Activated CD8-positive, alpha-beta memory T cell treated with anti-CD3 and anti-CD28 coated beads, Interleukin-2, amount 50 U/mL, for 4 hours (primary cell): ENCODE measurements at places on chromosomes 6 and 20.

- no peak for DNase-seq
These were observed 120.2 kb upstream of the MLN start for GRCh38 chr6:33923857-33924514.

GRCh38 chr6:53734473-53735299 lies 60.1 kb upstream of the LRRC1 start:
- DNase-seq: no peak

GRCh38 chr6:4593951-4594350 lies 182.3 kb upstream of the CDYL start:
- DNase-seq: no peak

DNA sequence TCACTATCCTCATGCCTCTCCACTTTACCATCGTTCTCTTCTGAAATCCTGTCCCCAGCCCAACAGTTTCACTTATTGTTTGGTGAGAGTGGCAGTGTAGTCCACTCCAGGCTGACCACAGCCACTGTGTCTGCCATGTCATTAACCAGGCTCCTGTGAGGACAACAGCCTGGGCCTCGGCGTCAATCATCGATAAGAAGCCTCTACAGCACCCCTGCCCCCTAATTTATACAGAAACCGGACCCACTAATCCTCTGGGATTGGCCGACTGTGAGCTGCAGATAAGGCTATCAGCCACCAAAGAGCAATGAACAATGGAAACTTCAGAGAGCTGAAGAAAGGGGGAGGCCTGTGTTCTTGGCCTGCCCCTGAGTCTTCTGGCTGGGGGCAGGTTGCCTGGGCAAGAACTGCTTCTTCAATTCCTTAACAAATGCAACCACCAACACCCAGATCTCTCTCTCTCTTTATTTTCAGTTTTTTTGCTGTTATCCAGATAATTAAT lies 3.4 kb downstream of the EGFL8 start:
- DNase-seq: no peak

DNA sequence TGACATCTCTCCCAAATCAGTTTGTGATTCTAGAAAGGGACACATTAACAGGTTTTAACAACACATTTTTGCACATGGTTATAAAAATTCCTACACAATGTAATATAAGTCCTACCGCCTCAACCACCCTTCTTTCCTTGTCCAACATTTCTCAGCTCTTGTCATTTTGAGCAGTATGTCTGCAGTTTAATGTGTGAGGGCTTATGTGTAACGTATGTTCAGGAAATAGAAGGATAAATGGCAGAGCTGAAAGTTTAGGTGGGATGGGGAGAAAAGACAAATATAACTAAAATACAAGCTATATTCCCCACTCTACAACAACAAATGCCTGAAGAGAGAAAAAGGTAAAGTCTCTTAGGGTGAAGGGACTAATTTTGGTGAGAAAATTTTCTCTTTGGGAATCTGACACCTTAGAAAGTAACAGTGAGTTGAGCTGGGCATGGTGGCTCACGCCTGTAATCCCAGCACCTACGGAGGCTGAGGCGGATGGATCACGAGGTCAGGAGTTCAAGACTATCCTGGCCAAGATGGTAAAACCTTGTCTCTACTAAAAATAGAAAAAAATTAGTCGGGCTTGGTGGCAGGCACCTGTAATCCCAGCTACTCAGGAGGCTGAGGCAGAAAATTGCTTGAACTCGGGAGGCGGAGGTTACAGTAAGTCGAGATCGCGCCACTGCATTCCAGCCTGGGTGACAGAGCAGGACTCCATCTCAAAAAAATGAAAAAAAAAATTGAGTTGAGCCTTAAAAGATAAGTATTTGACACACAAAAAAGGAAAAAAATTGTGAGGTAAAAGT lies 5.1 kb downstream of the PNRC1 start:
- DNase-seq: no peak

DNA sequence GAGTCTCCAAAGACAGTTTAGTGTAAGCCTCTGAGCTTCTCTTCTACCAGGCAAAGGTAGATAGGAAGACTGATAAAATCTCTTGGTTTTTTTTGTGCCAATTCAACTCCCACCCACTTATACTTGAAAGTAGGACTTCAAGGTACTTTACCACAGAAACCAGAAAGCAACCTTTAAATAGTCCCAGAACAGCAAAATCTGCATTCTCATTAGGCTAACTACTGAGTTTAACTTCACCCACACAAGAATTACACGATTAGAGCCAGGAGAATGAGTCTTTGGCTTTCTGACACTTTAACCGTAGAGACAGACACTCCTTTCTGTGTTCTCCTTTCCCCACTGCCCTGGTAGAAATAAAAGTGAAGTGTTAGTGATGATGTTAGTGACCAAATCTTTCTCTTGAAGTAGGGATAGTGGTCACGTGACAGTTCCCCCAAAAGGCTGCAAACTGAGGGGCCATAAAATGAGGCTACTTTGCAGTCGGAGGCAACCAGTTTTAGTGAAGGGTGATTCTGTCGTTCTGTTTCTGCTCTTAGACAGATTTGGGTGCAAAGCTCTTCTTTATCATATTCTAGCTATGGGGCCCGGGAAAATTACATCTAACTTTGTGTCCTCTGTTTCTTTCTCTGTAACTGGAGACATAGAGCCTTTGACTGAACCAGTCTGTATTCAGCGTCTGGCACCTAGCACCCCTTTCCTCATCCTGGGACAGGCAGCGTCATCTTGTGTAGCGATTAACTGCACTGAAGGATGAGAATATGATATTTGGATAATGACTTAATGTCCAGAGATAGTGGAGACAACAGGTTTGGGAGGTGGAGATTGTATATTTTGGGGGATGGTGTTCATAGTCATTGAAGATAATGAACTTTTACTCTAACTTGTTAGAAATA lies 206.4 kb upstream of the CITED2 start:
- DNase-seq: no peak

GRCh38 chr6:43715056-43715788 lies 27.6 kb upstream of the MRPS18A start:
- no peak for DNase-seq

GRCh38 chr6:157751547-157752200 lies 71.4 kb upstream of the SNX9 start:
- no peak for DNase-seq
